Panc1 (cell line): ENCODE measurements at places on chromosomes 2 and 18. TPM values are rescaled to one million over a fixed set of nuclear protein-coding genes. Genes with fewer than 3 reads are reported as not detected.

GRCh38 chr2:147600223-147600622 lies 244.6 kb upstream of the ACVR2A start:
- H3K36me3 ChIP-seq = no peaks in the 10 kb centered on the region
- no peak overlapping the region for H3K4me3 ChIP-seq
- H3K27me3 ChIP-seq = no peaks in the 10 kb centered on the region
- H3K27ac ChIP-seq = no peak overlapping the region
- no peak for DNase-seq

DNA sequence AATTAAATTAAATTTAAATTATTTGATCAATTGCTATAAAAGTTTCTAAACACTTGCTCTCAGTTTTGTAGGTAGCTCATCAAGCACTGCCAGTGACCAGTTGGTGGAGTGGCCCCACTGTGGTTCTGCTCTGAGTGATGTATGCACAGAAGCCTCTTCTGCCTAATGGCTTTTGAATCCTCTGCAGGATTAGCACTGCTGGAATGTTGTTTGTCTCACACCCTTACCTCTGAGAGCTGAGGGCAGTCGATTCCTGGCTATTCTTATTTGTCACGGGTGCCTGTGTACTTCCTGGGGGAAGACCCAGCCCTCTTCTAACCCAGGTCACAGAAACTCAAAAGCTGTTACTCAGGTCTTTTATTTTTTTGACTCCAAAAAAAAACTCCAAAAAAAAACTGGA lies 9.5 kb downstream of the CAPN14 start:
- peaks cover 2% of the 10 kb centered on the region; the same call in 1 of the 2 replicates for H3K27me3 ChIP-seq
- no peak overlapping the region for H3K27ac ChIP-seq
- H3K36me3 ChIP-seq = no peaks in the 10 kb centered on the region
- no peak for DNase-seq
- no peaks in the 10 kb centered on the region for H3K4me1 ChIP-seq

The CAPN14 gene
- 0.05 TPM for total RNA-seq

DNA sequence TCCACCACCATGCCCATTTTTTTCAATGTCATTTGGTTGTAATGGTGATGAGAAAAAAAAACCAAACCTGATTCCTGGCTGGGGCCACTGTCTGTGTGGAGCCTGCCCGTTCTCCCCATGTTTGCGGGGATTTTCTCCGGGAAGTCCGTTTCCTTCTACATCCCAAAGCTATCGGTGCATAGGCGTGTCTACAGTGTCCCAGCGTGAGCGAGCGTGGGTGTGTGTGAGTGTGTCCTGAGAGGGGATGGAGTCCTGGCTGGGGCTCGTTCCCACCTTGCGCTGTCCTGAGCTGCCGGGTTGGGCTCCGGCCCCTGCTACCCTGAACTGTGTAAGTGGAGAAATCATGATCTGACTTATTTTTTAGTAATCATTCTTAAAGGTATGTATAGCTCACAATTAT lies 7.3 kb upstream of the ZAP70 start:
- H3K4me3 ChIP-seq = no peak overlapping the region
- H3K27me3 ChIP-seq = no peaks in the 10 kb centered on the region
- no peak overlapping the region for H3K27ac ChIP-seq
- DNase-seq = no peak

DNA sequence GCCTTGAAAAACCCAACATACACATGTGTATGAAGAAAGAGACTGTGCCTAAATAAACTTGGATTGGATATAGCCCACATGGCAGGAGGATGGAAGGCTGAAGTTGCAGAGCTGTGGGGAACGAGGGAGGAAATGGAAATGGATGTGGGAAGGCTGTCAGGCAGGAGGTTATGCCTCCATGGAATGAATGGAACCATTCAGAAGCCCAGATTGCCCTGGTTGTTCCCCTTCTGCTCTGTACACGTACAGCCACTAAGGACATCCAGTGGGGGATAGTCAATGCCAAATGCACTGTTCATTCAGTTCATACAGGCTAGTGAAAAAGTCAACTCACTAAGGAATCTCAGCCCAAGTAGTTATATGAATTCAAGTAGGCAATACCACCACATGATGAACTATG lies 463.7 kb downstream of the TNS1 start:
- no peak overlapping the region for H3K4me3 ChIP-seq
- DNase-seq = no peak
- no peak overlapping the region for H3K27ac ChIP-seq
- H3K27me3 ChIP-seq = no peaks in the 10 kb centered on the region; the same call in 1 of the 2 replicates
- no peaks in the 10 kb centered on the region for H3K4me1 ChIP-seq
